ENCODE measurements at places on chromosomes 11 and 22.
A peak's percentile ranks its signal among the peaks of the same experiment; 100 is the strongest.

DNA sequence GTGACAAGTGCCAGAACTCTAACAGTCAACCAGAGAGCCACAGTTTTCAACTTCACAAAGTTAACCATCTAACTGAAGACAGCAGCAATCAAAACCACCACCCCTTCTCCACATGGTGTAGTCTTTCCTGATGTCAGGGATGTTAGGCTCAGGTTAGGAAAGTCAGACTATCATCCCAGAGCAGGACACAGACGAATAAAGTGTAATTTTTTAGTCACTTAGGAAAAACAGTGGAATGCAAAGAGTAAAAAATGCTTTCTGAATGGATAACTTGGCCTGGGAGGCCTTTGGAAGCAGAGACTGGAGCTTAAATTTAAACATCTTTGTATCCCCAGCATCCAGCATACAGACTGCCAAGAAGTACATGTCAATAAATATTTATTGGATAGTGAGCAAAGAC lies 15.4 kb downstream of the OR51B4 start:
- DNase-seq, result no peak

GRCh38 chr11:102530558-102530957 lies at the start of gene MMP7:
Gene MMP7, minus strand, starts transcription at chr11:102530747. Its CDS starts 47 bp downstream, at chr11:102530700.
- peak; percentile 50 for DNase-seq

- DNase-seq, result peak; percentile 62
Observed at GRCh38 chr22:40898850-40899357, 37.0 kb upstream of the DNAJB7 start.

- no peak for DNase-seq
Observed at GRCh38 chr22:32106930-32107329, 52.2 kb downstream of the C22orf42 start.

GRCh38 chr11:102157219-102157618 lies 47.0 kb downstream of the YAP1 start:
- DNase-seq, result peak; percentile 33

DNA sequence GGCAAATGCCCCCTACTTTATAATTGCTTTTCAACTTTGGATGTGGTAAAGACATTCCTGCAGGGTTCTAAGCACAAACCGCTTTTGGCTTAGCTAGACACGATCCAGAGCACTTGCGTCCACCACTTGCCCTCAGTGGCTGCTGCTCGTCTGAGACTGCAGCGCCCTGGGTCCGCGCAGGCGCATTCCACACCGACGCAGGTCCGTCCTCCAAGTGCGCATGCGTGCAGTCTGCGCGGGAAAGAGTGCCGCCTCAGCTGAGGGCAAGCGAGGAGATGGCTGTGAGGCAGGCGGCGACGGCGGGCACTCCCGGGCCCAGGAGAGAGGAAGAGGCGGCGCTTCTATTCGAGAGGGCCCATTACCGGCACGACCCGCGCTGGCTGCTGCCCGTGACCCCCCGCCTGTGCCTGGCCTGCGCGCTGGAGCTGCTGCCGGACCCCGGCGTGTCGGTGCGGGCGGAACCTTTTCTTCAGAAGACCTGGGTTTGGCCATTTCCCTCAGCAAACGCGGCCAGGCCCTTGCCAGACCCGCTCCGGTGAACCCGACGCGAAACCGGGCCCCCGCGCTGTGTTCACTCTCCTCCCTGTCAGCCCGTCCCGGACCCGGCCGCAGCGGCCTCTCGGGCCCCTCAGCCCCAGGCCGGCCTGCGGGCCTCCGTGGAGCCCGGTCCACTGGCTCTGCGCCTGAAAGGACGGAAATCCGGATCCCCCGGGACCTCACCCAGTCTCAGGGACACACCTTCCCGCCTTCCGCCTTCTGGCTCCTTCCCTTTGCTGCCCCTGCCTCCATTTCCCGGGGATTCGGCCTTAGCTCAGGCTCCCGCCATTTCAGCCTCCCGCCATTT lies at the start of gene MEI1:
Gene MEI1, plus strand, starts transcription at position 240 of the 844 bp plus-strand sequence. Its CDS starts 36 bp downstream, at position 276.
- no peak for DNase-seq

DNA sequence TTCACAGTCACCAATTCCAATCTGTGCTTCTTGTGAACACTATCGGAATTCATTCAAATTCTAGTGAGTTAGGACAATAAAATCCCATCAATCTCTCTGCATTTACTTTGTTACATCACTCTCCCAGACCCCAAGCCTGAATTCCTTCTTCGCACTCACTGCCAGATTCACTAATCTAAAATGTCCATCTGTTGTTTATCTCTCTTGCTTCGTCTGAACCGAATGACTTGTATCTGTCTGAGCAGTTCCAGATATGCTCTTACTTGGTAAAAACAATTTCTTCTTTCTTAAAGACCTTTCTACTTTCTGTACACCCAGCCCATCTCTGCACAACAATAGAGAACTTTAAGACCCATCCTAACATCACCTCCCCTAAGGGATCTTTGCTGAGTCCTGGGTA lies 7.0 kb downstream of the MMP10 start:
- DNase-seq, result no peak

DNA sequence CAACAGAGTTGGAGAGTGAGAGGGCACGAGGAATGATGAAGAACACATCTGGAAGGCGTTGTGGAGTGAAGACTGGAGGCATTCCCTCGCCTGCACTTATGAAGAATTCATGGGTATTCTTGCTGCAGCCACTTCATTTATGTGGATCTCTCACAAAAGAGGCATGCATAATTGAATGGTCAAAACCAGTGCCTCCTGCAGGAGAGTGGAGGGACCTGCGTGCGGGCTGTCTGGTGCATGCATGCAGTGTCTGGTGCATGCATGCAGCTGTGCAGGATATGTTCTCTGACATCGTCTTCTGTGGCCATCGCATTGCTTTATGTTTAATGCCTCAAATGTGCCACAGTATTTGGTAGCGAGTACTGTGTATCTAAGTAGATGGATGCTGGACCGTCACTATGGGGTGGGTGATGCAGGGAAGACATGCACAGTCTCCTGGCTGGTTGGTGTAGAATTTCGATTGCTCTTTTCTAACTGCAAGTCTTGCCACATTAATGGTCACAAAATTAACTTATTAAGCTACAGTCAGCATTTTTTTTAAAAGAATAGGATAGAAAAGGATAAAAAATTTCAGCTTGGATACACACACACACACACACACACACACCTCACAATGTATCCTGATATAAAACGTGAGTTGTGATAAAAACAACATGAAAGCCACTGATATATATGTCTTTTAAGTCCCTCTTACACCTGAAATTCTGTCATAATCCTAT lies 20.9 kb upstream of the NTM start:
- DNase-seq, result no peak

DNA sequence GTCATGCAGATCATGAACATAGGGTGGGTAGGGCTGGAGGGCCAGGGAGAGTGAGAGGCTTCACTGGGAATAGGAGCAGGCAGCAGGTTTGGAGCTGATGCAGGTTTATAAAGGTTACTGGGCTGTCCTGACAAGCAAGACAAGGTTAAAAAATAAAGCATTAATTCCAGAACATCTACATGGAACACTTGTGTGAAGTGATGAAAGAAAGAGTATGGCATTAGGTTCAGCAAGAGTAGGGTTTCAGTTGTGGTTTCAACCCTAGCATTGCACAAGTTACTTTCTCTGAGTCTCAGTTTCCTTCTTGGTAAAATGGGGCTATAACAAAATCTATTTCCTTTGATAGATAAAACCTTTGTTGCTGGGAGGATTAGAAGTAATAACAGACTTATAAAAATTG lies 114.6 kb upstream of the SESN3 start:
- no peak for DNase-seq

- DNase-seq, result no peak
Observed at GRCh38 chr11:84390441-84391078, 1104.4 kb upstream of the CCDC90B start.

DNA sequence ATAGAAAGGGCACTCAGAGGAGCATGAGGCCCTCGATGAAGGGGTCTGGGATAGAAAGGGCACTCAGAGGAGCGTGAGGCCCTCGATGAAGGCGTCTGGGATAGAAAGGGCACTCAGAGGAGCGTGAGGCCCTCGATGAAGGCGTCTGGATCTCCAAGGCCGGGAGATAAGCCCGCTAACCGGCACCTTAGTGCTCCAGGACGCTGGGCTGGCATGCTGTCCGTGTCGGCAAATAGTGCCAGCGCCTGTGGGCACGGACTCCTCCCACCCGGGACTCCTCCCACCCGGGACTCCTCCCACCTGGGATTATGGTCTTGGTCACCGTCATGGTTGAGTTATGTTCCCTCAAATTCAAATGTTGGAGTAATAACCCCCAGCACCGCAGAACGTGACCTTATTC lies 725.3 kb downstream of the BRD1 start:
- no peak for DNase-seq

DNA sequence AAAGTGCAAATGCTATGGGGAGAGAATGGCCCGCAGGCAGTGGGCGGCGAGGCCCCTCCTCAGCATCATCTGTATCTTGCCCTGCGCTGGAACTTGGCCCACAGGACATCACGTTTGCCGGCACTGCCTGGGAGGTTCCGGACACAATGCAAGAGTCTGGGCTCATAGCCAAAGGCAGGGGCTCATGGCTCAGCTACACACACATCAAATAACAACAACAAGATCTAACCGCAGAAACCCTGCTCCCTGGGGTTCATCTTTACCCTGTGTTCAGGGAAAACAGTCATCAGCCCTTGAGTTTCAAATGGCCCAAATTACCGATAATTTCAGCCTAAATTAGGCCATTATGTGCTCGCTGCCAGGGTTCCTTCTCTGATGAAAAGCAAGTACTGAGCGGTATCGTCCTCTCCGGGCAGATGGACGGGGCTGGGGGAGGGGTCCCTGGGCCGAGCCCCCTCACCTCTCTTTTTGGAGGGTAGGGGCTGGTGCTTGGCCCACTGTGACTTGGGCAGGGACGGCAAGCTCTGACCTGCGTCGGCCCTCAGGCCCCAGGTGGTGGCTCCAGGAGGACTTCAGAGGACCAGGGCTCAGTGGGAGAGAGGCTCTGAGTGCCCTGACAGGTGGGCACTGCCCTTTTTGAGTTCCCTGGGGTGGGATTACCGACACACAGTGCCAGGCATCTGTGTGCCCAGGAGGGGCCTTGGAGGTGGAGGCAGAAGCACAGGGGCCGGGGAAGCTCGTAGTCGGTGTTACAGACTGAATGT lies 25.0 kb upstream of the GAL start:
- peak; percentile 29 for DNase-seq

DNA sequence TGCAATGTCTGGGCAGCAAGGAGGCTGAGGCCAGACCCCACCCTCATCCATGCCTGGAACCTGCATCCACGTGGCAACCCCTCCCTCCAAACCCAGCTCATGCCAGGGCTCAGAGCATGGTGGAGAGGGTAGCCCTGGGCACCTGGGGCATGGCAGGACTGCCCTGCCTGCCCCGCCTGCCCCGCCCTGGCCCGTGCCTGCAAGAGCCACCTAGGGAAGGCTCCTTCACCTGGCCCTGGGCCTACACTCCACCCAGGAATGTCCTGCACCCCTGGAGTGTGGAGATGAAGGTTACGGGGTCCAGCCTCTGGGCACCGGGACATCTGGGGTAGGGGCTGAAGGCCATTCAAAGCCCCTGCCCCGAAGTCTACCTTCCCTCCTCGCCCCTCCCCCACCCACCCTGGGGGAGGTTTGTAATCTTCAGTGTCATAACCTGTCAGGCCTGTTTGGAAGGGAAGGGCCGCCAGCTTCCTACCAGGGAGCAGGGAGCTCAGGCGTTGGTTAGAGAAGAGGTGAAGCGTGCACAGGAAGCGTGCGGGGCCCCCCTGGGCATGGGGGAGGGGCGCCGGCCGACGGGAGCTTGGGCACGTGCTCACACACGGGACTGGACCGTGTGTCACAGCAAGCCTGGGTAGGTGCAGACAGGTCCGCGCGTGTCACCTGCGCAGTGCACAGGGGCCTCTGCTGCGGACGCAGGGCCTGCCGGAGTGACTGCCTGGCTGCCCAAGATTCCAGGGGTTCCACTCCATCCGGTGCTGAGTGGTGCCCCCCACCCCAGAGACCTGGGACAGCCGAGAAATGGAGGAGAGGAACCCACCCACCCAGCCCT lies 30.7 kb upstream of the TH start:
- DNase-seq, result no peak

- DNase-seq, result no peak
Observed at GRCh38 chr22:41998361-41999261, at the start of gene WBP2NL. Gene WBP2NL, plus strand, starts transcription at chr22:41998788. Its CDS starts 31 bp downstream, at chr22:41998819.

All from RCC 7860 (cell line).